ENCODE measurements at places on chromosomes 16 and 17.

DNA sequence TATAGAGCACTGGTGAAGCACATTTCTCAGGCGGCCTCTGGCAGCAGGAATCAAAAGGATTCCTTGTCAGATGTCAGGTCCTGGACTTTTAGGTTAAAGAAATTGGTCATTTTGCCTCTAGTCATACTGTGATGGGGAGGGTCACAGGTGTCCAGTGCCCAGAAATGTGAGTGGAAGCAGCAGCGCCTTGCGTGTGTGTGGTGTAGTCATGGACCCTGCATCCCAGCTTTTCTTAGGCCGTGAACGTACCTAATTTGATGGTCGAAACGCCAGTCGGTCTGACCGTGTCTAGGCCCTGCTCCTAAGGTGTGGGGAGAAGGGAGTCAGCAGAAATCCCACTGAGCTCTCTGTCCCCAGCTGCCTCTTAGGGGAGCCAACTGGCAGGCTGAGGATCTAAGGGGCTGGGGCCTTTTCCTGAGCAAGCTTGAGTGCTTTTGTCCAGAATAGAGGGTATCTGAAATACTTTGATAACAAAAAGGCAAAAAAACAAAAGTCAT lies 32.0 kb downstream of the POLR3E start:
- DNase-seq, result no peak

GRCh38 chr17:47902039-47902744 lies 6.2 kb downstream of the SP2 start:
- no peak for DNase-seq

DNA sequence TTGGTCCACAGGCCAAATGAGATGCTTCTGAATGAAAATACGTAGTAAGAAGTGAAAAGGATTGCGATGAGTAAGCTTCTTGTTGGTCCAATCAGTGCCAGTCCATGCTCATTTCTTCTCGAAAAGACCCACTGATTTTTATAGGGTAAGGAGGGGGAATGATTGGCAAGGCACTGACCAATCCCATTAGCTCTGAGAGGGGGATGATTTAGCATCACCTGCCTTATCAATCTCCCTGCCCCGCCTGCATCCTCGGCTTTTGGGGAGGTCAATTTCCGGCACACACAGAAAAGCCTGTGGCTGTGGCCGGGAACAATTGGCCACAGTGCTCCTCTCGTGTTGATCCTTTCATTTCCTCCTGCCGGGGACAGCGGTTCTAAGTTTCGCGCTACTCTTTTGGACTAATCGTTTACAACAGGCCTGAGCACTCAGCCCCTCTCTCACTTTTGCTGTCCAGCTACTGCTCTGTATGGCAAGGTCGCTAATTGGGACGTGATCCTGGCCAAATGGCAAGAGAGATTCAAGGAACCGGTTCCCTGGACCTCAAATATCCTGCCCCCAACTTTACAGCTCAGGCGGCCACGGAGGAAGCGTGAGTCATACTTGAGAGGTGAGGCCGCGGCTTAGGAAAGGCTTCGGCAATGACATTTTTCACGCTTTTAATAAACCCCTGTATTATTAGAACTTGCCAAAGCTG lies 43.1 kb downstream of the TBX4 start:
- no peak for DNase-seq

DNA sequence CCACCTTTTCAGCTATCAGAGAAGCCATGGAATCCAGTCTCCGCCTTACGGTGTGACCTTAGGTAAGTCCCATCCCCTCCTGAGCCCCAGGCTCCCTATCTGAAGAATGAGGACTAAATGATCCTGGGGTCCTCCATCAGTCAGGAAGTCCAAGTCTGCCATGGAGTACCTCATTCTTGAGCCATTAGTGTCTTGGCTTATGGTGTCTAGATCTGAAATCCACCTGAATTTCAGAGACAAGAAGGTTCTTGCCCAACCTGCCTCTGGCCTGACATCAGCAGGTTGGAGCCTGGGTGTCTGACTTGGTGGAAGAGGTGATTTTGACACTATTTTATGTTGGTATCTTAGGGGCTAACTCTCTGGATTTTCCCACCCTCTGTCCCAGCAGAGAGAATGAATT lies 47.1 kb downstream of the CNGB1 start:
- no peak for DNase-seq

GRCh38 chr17:633133-633532 lies 81.5 kb downstream of the VPS53 start:
- DNase-seq, result no peak

DNA sequence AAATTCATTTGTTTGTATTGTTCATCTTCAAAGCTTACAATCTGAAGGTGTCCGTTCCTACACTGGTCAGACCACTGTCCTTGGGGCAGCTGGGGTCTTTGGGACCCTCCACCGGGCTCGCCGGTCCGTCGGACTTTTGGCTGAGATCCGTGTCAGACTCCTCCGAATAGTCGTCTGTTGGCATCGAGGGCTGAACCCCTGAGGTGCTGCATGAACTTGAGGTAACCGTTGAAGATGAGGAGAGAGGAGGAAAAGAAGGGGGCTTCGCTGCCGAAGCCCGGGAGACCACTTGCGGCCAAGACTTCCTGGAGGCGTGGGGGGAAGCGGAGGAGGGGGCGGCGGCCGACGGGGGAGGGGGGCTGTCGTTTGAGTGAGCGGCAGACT lies 260.8 kb downstream of the ZFHX3 start:
- DNase-seq, result no peak

Data from inflammatory macrophage (primary cell).